Hepatocyte (in vitro differentiated cells): ENCODE measurements at places on chromosomes 6 and 20. TPM values are rescaled to one million over a fixed set of nuclear protein-coding genes. Genes with fewer than 3 reads are reported as not detected.
A peak's percentile ranks its signal among the peaks of the same experiment; 100 is the strongest.

DNA sequence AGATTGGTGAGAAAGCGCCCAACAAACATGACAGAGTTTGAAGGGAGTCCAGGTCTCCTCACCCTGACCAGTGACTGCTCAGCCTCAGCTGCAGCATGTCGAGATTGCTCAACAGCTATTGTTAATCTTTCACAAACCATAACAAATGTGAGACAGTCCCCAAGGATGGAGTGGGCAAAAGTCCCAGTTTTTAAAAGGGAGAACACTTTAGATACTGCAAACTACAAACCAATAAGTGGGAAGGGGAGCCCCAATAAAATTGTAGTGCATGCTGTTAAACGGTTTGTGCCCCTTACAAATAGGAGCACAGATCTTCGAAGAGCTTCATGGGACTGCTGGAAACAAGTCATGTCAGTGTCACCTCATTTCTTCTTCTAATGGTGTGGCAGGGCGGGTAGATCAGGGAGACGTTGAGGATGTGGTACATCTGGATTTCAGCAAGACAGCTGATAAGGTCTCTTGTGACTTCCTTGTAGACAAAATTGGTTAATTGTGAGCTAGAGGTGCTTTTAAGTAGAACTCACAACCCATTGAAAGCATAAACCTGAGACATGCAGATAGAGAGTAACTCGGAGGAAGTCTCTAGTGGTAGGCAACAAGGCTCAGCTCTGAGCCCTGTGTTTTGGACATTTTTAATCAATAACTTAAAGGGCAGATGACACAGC is 134.0 kb upstream of the ARMC2 start:
- no peak for DNase-seq

DNA sequence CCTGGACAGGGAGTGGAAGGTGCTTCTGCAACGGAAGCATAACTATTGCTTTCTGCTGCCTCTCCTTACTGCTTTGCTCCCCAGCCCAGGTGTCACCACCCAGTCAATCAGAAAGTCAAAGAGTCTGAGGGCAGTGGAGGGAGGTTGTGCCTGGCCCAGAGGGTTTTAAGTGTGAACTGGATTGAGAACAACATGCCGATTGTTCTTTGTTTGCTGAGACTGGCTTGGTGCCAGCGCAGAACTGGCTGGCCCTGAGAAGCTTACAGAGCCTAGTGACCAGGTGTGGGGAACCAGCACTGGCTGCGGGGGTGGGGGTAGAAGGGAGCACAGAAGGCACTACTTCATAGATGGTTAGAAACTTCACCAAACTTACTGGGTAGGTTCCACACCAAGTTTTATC is 31.1 kb upstream of the ENPP4 start:
- DNase-seq: peak; percentile 11

- DNase-seq: no peak
Observed at GRCh38 chr6:119129968-119130484, 51.6 kb upstream of the FAM184A start.

DNA sequence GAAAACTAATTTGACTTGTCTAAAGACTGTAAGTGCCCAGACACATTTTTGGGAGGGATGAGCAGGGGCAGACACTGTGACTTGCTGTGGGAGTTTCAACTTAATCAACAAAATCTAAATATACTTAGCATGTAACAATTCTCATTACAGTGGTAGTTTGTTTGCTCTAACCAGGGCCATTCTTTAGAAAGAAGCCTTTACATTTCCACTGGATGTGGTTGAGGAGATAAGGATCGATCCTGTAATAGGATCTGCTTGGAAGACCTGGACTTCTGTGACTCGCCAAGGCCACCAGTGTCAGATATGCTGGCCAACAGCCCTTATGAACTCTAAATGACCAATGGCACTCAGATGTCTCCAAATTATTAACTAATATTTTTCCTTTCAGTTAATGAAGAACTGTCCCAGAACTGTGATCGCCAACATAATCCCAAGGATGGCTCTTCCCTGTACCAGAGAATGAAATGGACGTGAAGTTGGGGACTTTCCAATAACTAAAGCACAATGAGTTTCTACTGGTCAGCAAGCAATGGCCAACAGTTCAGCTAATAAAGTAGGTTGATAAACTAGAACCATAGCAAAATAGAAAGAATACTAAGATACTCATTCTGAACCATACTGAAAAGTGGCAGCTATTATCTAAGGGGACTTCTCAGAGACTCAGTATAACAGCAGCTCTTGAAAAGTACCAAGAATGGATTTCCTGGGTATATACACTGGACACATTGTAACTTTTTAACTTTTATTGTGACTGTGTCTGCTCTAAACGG is 7.5 kb downstream of the SMLR1 start:
- DNase-seq: no peak

Gene EYA4
- 0.33 TPM in 1 of 2 replicates, not detected in the other for polyA plus RNA-seq

Gene C20orf144
- polyA plus RNA-seq: 0.41 and 0.46 TPM in 2 replicates
